Caudate nucleus (tissue), 63 donors: ENCODE measurements at places on chromosomes 4 and X.
A peak's percentile ranks its signal among the peaks of the same experiment; 100 is the strongest.

DNA sequence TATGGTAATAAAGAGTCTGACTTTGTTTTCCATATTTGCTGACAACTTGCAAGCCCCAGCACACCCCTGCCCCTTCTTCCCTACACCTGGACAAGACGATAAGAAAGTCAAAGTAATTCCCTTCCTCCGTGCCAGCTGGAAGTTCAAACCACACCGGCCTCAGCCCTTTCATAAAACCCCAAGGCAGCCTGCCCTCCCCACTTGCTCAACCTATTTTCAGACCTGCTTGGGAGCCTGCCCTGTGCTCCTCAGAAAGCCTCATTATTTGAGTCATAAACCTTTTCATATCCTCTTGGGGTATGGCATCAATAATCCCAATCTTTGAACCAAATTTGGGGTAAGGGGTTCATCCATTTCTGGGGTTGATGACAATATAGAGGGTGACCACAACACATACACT, 29.5 kb downstream of the NIPAL1 start:
- DNase-seq: no peak

- no peak for DNase-seq
Observed at GRCh38 chr4:106017975-106018374, 122.7 kb downstream of the NPNT start.

GRCh38 chr4:110989125-110989524, 366.2 kb upstream of the PITX2 start:
- no peak for DNase-seq

- DNase-seq: no peak
Observed at GRCh38 chrX:100296183-100296753, 113.8 kb downstream of the PCDH19 start.

- DNase-seq: no peak
Observed at GRCh38 chr4:35771571-35771970, 472.7 kb downstream of the ARAP2 start.

- DNase-seq: no peak
Observed at GRCh38 chr4:149008415-149009025, 566.3 kb upstream of the NR3C2 start.

DNA sequence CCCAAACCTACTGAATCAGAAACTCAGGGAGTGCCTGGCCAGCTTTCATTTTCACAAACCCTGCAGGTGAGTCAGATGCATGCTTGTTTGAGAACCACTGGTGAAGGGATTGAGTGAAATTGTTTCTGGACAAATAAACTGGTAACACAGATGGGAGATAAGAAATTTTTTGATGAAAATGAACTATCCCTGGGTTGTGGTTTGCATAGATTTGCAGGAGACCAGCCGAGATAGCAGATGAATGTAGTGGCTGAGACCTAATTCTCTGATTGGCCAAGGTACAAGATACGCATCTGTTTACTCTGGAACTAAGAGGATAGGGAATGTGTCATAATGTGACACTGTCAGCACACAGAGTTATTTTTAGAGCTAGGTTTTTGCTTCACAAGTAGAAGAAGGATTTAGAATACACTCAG, 117.8 kb upstream of the NOCT start:
- DNase-seq: no peak

DNA sequence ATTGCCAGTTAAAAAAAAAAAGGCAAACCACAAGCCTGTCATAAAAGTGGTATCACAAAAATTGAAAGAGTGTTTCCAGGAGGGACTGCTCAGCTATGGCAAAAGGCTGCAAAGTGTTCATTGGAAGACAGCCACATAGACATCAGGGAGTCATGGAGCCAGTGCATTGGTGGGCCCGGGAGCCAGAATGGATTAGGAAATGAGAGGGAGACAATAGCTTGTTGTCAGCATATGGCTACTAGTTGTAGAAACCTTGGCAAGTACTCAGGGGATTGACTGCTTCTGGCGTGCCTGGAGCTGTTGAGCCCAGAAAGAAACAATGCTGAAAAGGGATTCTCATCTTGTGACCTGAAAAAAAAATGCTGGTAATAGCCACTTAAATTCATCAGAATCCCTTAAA, 5.0 kb downstream of the GAR1 start:
- no peak for DNase-seq

DNA sequence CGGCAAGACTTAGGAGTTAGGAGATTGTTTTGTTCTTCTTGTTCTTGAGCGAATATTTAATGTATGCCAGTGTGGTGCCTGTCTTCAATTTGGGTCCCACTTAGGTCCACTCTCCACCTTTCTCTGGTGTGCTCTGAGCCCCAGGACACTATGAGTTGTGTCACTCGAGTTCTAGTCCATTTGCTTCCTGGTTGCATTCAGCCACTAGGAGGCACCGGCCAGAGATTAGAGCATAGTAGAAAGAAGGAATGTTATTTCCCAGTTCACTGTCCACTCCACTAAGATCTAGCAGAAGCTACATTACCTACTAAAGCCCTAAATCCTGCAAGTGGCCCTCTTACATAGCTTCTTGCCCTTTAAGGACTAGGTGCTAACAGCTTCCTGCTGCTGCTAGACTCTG, 326.9 kb downstream of the NAF1 start:
- DNase-seq: no peak

DNA sequence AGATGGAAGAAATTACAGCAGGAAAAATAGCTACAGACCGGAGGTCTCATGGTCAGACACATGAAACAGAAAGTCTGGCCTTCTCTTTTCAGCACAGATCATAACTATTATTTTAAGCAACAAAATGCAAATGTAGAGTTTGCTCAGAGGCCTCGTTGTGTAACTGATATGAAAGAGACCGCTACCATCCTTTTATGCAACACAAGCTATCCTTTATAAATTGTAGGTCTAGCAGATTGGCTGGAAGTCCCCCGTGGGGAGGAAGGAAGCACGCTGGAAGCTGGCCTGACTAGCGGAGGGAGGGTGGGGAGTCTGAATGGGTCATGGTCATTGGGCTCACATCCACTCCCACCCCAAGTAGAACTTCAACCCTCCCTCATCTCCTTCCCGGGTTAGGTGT, 27.7 kb downstream of the DMP1 start:
- no peak for DNase-seq

GRCh38 chr4:9765091-9765490, 16.3 kb upstream of the DRD5 start:
- no peak for DNase-seq

DNA sequence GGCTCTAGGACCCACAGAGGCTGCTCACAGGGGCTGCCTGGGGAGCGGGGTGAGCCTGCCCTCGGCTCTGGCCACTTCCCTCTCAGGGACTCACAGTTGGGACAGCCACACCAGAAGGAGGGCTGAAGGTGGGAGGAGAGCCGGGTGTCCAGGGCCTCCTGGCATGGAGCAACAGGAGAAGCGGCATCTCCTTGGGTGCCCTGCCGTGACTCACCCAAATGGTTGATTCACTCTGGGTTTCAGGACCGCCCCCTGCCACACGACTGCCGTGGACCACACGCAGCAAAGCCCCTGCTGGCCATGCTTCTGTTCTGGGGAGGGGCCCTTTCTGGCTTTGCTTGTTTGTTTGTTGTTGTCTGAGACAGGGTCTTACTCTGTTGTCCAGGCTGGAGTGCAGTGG, 86.0 kb upstream of the AFAP1 start:
- DNase-seq: no peak

- DNase-seq: no peak
Observed at GRCh38 chr4:155944516-155944915, 9.2 kb downstream of the CTSO start.

- DNase-seq: no peak
Observed at GRCh38 chr4:99395595-99396364, 39.4 kb downstream of the ADH7 start.

DNA sequence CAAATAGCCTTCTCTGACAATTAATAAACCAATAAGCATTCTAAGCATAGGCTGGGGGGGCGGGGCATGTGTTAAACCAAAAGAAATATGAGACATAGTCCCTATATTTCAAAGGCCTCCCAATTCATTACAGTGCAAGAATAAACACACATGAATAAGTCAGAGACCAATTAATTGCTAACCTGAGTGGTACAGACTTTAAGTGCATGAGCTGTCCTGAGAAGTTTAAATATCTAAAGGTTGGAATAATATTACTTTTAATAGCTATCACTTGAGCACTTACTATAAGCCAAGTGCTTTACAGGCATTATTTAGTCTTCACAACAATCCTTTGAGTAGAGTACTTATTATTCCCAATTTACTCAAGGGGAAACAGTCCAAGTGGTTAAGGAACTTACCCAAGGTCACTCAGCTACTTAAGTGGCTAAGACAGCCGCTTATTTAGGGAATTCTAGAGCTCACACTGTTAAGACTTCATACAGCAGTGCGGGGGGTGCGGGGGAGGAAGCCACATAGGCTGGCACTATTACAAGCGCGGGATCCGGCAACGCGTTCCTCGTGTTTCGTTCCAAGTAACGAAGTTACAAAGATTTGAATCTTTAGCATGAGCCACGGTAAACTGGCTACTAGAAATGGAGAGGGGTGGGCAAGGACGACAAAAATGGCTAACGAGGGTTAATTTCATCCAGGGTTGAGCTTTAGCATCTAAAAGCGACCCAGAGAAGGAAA, 1.4 kb downstream of the THOC2 start:
- no peak for DNase-seq

GRCh38 chr4:95761871-95762270, 78.0 kb upstream of the PDHA2 start:
- DNase-seq: no peak

DNA sequence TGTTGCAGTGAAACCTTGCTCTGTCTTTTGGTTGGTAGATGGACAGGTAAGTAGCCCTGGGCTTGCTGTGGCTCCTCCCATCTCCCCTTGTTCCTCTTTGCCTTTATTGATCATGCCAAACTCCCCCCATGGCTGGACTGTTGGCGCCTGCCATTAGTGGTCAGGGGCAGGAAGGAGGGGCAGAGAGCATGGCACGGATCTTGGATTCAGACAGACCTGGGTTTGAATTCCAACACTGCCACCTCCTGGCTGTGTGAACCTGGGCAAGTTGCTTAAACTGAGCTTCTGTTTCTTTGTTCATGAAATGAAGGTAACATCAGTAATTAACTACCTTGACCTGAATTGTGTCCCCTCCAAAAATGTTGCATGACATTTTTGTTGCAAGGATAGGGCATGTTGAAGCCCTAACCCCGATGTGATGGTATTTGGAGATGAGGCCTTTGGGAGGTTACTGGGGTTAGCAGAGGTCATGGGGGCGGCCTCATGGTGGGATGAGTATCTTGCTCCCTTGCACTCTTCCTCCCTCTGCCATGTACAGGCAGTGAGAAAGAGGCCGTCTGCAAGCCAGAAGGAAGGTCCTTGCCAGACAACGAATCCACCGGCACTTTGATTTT, 6.0 kb downstream of the SLC2A9 start:
- no peak for DNase-seq

- no peak for DNase-seq
Observed at GRCh38 chr4:105845559-105845958, 49.7 kb upstream of the NPNT start.

GRCh38 chrX:1741816-1742394, 127.0 kb downstream of the ASMT start:
- DNase-seq: no peak

DNA sequence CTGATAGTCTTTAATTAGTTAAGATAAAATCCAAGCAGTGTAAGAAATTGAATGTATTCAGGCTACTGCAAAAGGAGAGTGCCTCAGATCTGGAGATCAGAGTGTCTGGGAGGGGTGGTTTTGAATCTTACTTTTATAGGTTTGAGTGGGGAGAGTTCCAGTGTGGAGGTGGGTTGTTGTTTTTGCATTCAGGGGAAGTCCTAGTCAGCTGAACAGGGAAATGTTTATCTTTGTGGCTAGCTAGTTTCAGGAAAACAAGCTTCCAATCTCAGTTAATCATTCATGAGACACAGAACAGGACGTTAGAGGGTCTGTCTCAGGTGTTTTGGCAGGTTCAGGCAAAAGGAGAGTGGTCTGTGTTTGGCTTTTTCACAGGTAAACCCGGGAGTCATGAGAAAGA, 26.0 kb downstream of the ZNF81 start:
- no peak for DNase-seq

- DNase-seq: no peak
Observed at GRCh38 chr4:140693562-140693961, 62.6 kb downstream of the TBC1D9 start.

DNA sequence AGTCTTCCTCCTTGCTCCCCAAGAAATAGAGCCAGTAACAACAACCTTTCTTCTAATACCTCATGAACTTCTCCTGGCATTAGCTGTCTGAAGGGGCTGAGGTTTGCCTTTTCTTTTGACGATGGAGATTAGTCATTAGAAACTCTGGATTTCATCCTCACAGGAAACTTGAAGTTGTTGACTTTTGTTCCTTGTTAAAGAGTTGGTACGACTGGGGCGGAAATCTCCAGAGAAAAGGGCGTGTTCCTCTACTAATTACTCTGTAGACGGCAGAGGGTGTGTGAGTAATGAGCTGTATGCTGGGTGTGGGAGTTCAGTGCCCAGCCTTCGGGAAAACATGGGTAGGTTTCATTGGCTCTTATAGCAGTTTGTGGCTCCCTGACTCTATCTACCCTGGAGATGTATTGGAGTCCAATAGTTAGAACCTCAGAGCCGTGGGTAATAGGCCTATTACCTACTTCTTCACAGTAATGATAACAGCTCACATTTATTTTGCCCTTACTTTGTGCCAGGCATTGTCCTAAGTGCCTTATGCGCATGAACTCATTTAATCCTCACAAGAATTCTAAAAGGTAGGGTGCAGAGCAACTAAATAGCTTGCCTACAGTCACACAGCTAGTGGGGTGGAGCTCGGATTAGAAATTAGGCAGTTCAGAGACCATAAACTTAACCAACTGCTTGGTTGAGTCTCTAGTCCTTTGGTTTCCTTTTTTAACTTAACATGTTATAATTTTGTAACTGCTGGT, 23.4 kb downstream of the TMEM164 start:
- no peak for DNase-seq

- no peak for DNase-seq
Observed at GRCh38 chr4:12791536-12791935, 692.6 kb downstream of the RAB28 start.

- DNase-seq: peak; percentile 92
Observed at GRCh38 chr4:13654162-13654797, 26.8 kb upstream of the BOD1L1 start.

- no peak for DNase-seq
Observed at GRCh38 chrX:131032354-131033230, 25.6 kb upstream of the ARHGAP36 start.

DNA sequence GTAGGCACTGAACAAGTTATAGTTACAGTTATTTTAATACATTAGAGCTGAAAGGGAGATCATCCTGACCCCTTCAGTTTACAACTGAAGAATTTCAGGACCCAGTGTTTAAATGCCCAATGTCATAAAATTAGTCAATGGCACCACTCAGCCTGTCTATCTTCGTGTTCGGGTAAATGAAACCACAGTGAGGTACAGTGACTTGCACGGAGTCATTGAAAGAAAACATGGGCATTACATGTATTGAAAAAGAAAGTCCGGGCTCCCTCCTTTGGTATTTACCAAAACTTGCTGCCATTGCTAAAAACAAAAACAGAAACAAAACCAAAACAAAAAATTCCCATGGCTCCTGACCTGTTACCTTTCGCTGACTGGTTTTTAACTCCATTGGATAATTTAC, 131.7 kb downstream of the SH2D1A start:
- no peak for DNase-seq

- DNase-seq: no peak
Observed at GRCh38 chr4:184166736-184167135, 50.9 kb downstream of the ENPP6 start.
